Left kidney (tissue), 8 donors: ENCODE measurements at places on chromosomes 7 and 10. TPM values are rescaled to one million over a fixed set of nuclear protein-coding genes. Genes with fewer than 3 reads are reported as not detected.

The UPK3BL2 gene
- polyA plus RNA-seq, result 18.5 TPM

The MAT1A gene
- 1.2 TPM for polyA plus RNA-seq

The GIMAP4 gene
- polyA plus RNA-seq, result 26.3 TPM

The ADRB1 gene
- 0.12 TPM for polyA plus RNA-seq

The HSPA12A gene
- 51.3 TPM for polyA plus RNA-seq

The RTKN2 gene
- polyA plus RNA-seq, result 20.0 TPM

The SNCG gene
- 12.4 TPM for polyA plus RNA-seq

The SEM1 gene
- 170 TPM for polyA plus RNA-seq

The CALHM2 gene
- 10.3 TPM for polyA plus RNA-seq

The CPA1 gene
- 1.9 TPM for polyA plus RNA-seq

The ELN gene
- polyA plus RNA-seq, result 46.4 TPM

The PSAP gene
- 769 TPM for polyA plus RNA-seq

The SH2D4B gene
- 0.15 TPM for polyA plus RNA-seq

The ZMYND11 gene
- polyA plus RNA-seq, result 119 TPM

The ANKRD2 gene
- 0.53 TPM for polyA plus RNA-seq

The BHLHA15 gene
- not detected for polyA plus RNA-seq

The CLDN3 gene
- polyA plus RNA-seq, result 21.7 TPM

The PRKG1 gene
- 14.9 TPM for polyA plus RNA-seq

The FAM25A gene
- polyA plus RNA-seq, result not detected

The SFRP5 gene
- 0.07 TPM for polyA plus RNA-seq

The EBLN1 gene
- not detected for polyA plus RNA-seq

The TRIM50 gene
- polyA plus RNA-seq, result 0.32 TPM

The SRRM3 gene
- polyA plus RNA-seq, result 2.1 TPM

The MLXIPL gene
- polyA plus RNA-seq, result 4.8 TPM

The INHBA gene
- polyA plus RNA-seq, result 4.0 TPM

The OR13A1 gene
- polyA plus RNA-seq, result 0.08 TPM

The FBXO24 gene
- 2.6 TPM for polyA plus RNA-seq

The ANKRD7 gene
- 4.3 TPM for polyA plus RNA-seq

The NAT16 gene
- polyA plus RNA-seq, result not detected

The LRIT1 gene
- polyA plus RNA-seq, result not detected

The NUDT13 gene
- 10.6 TPM for polyA plus RNA-seq

The GNAT3 gene
- not detected for polyA plus RNA-seq

The LDB3 gene
- 1.2 TPM for polyA plus RNA-seq

The UBN2 gene
- 27.5 TPM for polyA plus RNA-seq

The FFAR4 gene
- polyA plus RNA-seq, result not detected

The FOXI2 gene
- 1.2 TPM for polyA plus RNA-seq

The TEX36 gene
- not detected for polyA plus RNA-seq

The KNDC1 gene
- 8.3 TPM for polyA plus RNA-seq

The TMEM213 gene
- polyA plus RNA-seq, result 39.2 TPM

The CALCR gene
- polyA plus RNA-seq, result 1.0 TPM

The GOLGA7B gene
- 1.2 TPM for polyA plus RNA-seq

The LRRN3 gene
- polyA plus RNA-seq, result 4.3 TPM

The CYP3A7 gene
- polyA plus RNA-seq, result 1.2 TPM

The CALN1 gene
- 1.5 TPM for polyA plus RNA-seq

The PON1 gene
- polyA plus RNA-seq, result 0.33 TPM

The LRRC18 gene
- 0.20 TPM for polyA plus RNA-seq

The HOXA1 gene
- polyA plus RNA-seq, result 3.4 TPM

The LIPJ gene
- polyA plus RNA-seq, result 0.10 TPM

The SAMD9L gene
- 4.1 TPM for polyA plus RNA-seq

The MCM10 gene
- 17.1 TPM for polyA plus RNA-seq

The CNPY4 gene
- polyA plus RNA-seq, result 46.7 TPM
